ENCODE measurements at places on chromosomes 3 and 15. TPM values are rescaled to one million over a fixed set of nuclear protein-coding genes. Genes with fewer than 3 reads are reported as not detected.

DNA sequence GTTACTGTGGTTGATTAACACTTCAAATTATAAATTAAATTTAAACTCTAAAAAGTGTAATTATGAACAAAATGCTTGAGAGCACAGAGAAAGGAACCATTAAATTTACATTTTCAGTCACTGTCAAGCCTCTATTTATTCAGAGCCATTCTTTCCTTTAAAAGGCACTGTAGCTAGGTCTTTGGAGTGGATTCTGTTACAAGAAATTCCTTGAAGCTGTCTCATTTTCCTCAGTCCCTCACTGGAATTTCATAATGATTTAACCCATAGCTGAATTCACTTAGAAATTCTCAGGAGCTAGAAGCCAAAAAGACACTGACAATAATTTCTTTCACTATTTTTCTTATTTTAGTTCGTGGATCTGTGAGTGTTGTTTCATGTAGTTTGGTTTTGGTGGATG is 81.2 kb upstream of the TCF12 start:
- no peak for DNase-seq

The GRAMD1C gene
- total RNA-seq: 7.7 TPM

The BMF gene
- total RNA-seq: 98.9 TPM

The SKOR1 gene
- 1.1 TPM for total RNA-seq

Data from mesothelial cell of epicardium (in vitro differentiated cells).